NCI-H2171 (cell line): ENCODE measurements at places on chromosomes 12 and 14.

DNA sequence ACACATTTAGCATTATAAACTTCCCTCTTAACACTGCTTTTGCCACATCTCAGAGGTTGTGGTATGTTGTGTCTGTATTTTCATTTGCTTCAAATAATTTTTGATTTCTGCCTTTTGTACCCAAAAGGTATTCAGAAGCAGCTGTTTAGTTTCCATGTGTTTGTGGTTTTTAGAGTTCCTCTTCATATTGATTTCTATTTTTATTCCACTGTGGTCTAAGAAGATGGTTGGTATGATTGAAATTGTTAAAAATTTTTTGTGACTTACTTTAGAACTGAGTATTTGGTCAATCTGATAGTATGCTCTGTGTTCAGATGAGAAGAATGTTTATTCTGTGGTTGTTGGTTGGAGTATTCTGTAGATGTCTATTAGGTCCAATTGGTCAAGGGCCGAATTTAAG is 76.4 kb downstream of the IFNG-AS1 start:
- no peak for DNase-seq

GRCh38 chr12:42854826-42855225 is 265.3 kb upstream of the PRICKLE1 start:
- no peak for DNase-seq

GRCh38 chr12:31832740-31833729 is 104.2 kb upstream of the AMN1 start:
- DNase-seq, result no peak

DNA sequence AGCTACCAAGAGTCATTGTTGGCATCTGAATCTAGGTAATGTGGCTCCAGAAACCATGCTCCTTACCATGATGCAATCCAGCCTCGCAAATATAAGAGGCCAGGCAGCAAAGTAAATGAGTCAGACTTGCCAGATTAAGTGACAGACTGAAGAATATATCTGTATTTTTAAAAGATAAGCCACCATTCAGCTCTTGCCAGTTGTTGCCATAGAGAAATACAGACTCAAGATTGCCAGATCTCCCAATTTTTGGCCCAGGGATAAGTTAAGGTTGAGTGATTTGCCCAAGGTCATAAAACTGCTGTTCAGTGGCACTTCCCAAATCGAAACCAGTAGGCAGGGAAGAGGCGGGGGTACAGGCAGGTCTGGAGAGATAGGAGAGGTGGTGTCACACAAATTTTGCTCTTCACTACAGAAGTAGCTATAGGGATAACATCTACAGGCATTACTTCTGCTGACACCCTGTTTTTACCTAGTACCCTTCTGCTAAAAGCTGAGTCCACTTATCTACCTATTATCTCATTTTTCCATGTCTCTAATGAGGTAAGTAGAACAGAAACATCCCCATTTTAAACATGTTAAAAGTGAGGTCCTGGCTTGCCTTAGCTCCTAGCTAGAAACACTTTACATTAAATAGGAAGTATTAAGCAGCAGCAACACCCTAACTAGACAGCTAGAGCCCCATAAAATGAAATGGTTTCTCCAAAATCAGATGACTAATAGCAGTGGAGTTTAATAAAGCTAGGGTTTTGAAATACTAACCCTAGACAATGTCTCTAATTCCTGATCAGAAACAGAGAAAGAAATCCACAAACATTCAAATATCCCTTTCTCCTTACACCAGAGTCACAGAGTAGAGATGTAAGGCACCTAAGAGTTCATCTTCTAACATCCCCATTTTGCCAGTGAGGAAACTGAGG is 19.5 kb downstream of the DCAF5 start:
- DNase-seq, result no peak

DNA sequence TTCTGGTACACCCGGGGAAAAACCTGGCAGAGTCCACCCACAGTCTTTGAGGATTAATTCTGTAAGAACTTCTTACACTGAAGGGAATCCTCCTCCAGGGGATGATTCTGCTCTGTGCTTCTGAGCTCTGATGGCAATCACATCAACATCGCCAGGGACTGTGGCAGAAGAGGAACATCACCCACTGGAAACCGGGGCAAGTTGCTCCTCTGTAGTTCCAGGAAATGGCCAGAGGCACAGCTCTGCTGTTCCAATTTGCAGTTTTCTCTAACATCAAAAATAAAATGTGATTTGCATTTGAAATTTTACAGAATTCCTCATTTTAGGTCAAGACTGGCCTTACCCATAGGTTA is 207.6 kb downstream of the DAD1 start:
- DNase-seq, result no peak

GRCh38 chr12:41264281-41264680 is 76.2 kb downstream of the PDZRN4 start:
- DNase-seq, result no peak

- DNase-seq, result no peak
Observed at GRCh38 chr12:84554199-84554723, 358.3 kb downstream of the SLC6A15 start.
